Kidney glomerular epithelial cell (primary cell): ENCODE measurements at places on chromosomes 5 and 9.

GRCh38 chr9:131191857-131192256, 66.5 kb downstream of the NUP214 start:
- DNase-seq = no peak

GRCh38 chr5:138966236-138966985, 91.3 kb upstream of the LRRTM2 start:
- no peak for DNase-seq

DNA sequence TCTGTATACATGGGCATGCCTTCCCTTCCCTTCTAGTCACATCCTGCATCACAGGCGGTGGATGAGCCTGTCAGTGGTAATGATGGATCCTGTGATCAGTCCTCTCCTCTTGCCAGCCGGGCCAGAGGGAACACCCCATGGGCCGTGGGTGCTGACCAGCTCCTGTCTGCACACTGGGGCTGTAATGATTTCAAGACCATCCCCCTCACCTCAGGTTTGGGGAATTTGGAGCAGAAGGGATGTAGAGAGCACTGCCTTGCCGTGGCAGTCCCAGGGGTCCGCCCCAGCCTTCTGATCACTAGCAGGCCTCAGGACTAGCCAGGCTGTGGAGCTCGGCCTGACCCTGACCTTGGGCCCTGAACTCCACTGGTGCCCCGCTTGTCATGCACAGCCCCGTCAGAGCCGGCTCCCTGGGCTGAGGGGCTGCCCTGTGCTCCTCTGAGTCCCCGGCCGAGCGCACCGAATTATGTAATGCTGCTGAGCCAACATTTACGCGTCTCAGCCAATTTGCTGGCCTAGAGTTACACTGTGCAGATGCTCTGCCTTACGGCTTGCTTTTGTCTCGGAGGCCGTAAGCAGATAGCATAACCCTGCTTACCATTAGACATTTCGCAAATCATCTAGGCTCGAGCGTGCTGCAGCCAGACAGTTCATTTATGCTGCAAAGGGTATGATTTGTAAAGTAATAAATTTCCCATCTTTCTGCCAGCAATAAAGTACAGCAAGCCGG, 155.3 kb downstream of the MACROH2A1 start:
- no peak for DNase-seq

- no peak for DNase-seq
These were observed 122.4 kb downstream of the MVB12B start for GRCh38 chr9:126448865-126449577.

DNA sequence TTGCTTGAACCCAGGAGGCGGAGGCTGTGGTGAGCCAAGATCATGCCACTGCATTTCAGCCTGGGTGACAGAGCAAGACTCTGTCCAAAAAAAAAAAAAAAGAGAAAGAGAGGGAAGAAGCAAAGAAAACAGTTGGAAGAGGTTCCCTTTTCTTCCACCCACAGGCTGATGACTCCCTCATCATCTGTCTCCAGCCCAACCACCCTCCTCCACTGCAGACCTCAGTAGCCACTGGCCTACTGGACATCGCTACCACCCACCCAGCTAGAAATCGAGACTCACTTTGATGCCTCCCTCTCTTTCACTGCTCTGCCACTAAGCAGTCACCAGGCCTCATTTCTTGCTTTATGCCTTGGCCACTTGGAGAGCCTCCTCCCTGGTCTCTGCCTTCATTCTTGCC, 71.2 kb downstream of the NIPSNAP3B start:
- no peak for DNase-seq

GRCh38 chr9:74783408-74783807, 104.3 kb downstream of the TRPM6 start:
- no peak for DNase-seq

GRCh38 chr5:6439588-6440550, 8.8 kb upstream of the UBE2QL1 start:
- no peak for DNase-seq

- DNase-seq = no peak
These were observed 168.7 kb downstream of the TTC39B start for GRCh38 chr9:15138357-15138686.

GRCh38 chr5:62536232-62536631, 42.4 kb upstream of the LRRC70 start:
- DNase-seq = no peak

- no peak for DNase-seq
These were observed 15.8 kb downstream of the PTPA start for GRCh38 chr9:129126749-129127618.

DNA sequence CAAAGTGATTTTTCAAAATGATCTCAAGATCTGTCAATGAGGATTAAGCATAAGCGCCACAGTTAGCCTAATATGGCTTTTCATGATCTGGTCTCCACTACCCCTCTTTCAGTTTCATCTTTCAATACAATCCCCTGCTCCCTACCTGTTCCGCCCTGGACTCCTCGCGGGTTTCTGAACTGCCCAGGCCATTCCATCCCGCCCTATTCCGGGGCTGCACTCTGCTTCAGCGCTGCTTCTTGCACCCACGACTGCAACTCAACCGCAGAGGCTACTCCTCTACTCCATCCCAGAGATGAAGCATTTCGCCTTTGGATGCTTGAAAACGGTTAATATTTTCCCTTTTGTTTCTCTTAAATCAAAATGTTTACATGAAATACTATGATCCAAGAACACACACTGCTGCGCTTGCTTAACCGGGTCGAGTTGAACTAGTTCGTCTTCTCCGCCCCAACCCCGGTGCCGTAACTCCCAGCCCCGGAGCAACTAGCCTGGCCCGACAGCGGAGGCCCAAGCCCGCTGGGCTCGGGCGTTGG, 716 bp upstream of the OTULIN start:
- DNase-seq = no peak

DNA sequence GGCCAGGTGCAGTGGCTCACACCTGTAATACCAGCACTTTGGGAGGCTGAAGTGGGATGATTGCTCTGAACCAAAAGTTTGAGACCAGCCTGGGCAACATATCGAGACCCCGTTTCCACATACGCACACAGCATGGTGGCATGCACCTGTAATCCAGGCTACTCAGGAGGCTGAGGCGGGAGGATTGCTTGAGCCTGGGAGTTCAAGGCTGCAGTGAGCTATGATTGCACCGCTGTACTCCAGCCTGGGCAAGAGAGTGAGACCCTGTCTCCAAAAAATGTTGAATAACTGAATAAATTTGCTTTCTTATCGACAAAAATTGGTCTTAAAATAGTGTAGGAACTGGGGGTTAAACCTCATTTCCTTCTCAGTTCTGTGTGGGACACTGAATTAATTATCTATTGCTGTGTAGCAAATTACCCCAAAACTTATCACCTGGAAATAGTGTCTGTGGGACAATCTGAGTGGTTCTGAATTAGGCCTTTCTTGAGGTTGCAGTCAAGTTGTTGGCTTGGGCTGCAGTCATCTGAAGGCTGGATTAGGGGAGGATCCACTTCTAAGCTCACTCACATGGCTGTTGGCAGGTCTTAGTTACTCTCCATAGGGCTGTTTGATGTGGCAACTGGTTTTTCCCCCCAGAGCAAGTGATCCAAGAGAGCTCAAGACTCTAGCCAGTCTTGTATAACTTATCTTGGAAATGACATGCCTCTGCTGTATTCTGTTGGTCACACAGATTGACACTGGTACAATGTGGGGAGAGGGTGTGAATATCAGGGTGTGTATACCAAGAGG, 2.0 kb downstream of the SNX30 start:
- no peak for DNase-seq

DNA sequence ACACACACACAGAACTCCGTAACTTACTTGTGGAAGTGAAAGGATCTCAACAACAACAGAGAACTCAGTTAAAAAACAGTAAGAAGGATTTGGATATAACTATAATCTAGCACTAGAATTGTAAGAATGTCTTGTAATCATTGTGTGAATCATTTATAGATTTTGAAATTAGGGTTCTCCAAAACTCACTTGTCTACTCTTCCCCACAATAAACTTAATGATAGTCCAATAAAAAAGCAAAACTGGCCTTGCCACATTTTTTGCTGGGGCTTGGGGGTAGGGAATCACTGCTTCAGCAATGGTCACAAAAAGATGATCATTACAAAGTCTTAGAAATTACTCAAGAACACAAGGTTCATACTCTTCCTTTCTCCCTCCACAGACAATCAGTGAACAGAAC, 8.8 kb downstream of the TBCA start:
- DNase-seq = no peak

DNA sequence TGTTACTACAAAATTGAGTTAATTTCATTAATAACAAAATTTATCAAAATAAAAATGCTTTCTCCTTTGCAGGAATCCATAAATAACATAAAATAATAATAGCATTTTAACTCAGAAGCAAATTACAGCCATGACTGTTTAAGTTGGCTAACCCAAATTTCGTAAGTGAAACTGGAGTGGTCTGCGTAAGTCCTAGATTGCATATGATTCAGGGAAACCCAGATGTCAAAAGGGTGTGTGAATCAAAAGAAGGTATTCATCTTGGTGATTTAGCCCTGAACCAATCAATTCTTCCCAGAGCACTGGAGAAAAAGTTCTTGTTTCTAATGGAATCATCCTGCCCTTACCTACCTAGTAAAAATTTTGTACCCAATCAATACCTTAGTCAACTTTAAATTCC, 547.6 kb downstream of the RAB3C start:
- no peak for DNase-seq

DNA sequence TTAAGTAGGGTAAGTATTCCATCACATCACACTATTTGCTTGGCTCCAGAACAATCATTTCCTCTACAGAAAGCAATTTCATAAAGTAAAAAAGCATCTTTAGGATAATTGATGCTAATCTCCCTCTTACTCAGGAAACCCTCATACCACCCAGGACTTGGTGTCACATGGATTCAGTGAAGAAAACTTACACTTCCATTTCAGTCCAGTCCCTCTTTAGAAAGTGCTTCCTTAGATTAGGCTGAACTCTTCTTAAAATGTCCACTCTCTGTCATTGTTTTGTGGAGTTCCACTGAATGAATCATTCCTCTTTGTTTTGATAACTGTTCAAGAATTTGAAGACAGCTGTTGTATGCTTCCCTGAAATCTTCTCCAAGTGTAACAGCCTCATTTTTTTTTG, 144.0 kb upstream of the ZNF462 start:
- DNase-seq = peak; percentile 68

GRCh38 chr9:17081814-17082213, 53.0 kb upstream of the CNTLN start:
- no peak for DNase-seq

GRCh38 chr5:158463938-158464337, 605.0 kb upstream of the CLINT1 start:
- DNase-seq = no peak

GRCh38 chr5:38446029-38446522, 110.4 kb downstream of the LIFR start:
- no peak for DNase-seq

DNA sequence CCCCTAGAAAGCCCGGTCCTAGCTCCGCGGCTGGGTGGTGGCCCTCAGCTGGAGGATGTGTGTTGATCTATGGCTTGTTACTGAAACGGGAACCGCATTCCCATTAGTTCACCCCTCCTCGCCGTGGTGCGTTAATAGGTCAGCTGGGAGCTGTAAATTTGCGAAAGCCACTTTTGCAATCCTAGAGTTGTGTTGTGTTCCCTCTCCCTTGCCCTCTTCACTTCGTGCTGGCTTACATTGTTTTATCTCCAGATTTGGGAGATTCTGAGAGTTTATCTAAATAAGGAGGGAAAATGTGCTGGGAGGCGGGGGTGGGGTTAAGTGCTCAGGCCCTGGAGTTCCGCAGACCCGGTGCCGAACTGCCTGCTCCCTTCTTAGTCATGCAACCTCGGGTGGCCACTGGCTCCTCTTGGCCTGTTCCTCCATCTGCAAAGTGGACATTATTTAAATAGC, 62.8 kb downstream of the HMCN2 start:
- no peak for DNase-seq

DNA sequence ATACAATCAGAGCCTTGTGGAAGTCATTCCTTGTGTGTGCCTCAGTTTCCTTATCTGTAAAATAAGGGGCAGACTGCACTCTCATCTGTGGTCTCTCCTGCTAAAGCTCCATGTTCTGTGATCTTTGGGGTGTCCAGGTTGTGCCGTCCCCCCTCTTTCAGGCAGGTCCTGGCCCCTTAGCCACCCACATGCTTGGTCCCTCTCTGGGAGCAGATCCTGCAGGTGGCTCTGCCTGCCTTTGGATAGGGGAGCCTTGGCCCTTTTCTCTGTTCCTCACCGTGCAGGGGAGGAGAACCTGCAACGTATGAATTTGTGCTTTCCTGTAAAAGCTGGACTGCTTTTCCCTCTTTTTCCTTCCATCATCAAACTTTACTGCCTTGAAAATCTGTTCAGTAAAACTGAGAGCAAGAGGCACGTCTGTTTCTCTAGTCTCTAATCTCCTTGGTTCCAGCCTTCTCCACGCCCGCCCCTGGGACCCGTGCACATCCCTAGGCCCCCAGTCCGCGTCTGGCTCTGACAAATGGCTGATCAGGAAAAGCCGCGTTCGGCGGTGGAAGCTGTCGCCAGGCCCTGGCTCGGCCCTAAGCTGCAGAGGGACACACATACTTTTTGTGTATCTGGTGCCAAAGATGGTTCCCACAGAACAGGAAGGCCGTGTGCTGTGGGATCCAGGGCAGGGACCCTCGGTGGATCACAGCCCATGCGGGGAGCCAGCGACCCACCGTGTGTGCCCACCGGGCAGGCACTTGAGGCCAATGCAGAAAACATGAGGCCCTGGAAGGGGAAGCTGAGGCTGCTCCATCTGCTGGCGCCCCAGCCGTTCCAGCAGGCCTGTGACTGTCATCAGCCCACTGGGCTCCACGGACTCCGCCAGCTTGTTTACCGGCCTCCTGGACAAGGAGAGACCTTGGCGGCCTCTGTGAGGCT, 43.4 kb upstream of the COL5A1 start:
- no peak for DNase-seq

GRCh38 chr9:125554726-125555125, 152.3 kb downstream of the MAPKAP1 start:
- DNase-seq = no peak

DNA sequence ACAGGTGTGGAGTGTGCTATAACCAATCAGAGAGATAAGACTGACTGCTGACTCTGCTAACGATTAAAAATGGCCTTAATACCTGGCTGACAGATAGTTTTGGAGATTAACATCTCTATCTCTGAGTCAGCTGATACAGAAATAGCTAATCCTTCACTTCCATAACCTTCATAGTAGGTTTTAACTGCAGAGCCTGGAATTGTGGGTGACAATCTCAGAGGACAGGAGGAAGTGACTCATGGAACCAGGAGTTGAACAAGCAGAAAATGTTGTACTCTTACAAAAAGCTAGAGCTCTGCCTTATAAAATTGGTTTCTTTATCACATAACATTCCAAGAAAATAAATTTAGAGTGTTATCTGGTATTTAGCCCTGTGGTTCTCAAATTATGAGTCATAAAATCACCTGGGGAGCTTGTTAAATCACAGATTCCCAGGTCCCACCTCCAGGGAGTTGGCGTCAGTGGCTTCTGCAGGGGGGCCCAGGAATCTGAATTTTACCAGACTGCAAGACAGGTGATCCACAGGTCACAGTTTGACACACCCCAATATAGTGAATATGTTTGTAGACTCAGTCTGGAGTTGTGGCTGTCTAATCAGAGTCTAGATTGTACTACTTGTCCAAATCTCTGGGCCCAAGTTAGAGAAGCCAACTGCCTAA, 44.4 kb upstream of the AFAP1L1 start:
- peak; percentile 15 for DNase-seq

- no peak for DNase-seq
These were observed 186.8 kb downstream of the SNX18 start for GRCh38 chr5:54704333-54704732.

- DNase-seq = no peak
These were observed 82.5 kb upstream of the ZNF169 start for GRCh38 chr9:94176608-94177007.

GRCh38 chr5:2917524-2917923, 166.0 kb upstream of the IRX2 start:
- no peak for DNase-seq
